ENCODE measurements at places on chromosomes 3 and 15.

GRCh38 chr3:128052595-128053351 lies 536 bp downstream of the SEC61A1 start:
- DNase-seq, result no peak

DNA sequence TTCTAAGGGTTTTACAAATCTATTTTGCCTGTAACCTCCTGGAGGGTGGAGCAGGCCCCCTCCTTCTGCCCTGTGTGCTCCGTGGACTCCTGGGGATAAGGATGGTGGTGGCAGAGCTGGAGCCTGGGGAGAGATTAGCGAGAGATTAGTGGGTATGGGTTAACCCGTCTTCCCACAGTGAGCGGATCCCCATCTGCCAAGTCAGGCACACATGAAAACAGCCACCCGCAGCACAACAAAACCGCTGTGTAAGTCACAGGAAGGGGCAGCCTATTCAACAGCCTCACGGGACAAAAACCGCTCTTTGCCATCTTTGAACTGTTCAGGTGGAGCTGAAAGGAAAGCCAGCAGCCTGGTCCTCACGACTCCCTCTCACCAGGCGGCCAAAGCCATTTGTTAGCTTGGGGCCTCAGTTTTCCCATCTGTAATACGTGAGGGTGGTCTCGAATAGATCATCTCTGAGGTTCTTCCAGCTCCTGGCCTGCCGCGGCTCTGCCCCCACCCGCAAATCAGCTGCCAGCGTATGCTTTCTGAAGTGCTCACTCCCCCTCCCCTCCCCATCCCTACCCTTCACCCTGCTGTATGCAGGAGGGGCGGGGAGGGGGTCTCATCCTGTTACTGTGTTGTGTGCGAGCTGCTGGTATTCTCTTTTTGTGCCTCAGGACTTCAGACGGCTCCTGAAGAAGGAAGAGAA lies 43.6 kb downstream of the PDIA5 start:
- DNase-seq, result no peak

DNA sequence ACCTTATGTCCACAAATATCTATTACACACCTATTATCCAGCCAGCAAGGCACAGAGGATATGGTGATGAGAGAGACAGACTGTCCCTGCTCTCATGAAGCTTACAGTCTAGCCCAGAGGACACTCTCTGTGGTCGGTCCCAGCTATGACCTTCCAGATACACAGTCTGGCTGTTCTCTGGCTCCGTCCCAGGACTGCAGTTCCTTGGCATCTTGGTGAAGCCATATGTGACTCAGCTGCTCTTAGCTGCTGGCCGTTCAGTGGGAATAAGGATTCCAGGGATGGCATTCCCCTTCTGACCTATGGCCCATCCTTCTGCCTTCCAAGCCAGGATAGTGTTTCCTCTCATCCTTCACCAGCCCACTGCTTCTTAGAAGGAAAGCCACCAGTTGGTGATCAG lies 30.8 kb downstream of the MEX3B start:
- DNase-seq, result no peak

- DNase-seq, result no peak
Observed at GRCh38 chr3:31472479-31473390, 60.0 kb upstream of the STT3B start.

- DNase-seq, result no peak
Observed at GRCh38 chr3:61821823-61822251, 260.5 kb downstream of the PTPRG start.

DNA sequence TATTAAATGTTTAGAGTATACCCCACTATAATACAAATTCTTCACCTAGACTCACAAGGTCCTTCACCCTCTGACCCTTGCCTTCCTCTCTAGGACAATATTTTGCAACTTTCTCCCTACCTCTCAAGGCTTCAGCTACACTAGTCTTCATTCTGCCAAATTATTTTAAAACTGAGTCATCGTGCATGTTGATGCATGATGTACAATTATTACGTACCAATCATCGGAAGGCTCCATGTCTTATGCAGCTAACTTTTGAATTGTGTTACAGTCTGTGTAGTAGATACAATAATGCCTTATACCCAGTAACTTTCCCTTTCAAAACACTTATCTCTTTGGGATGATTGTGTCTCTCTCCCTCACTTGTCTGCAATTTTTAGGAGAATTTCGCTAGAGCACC lies 98.5 kb upstream of the ROBO2 start:
- no peak for DNase-seq

GRCh38 chr3:38579551-38580449 lies 69.7 kb downstream of the SCN5A start:
- peak; percentile 61 for DNase-seq

DNA sequence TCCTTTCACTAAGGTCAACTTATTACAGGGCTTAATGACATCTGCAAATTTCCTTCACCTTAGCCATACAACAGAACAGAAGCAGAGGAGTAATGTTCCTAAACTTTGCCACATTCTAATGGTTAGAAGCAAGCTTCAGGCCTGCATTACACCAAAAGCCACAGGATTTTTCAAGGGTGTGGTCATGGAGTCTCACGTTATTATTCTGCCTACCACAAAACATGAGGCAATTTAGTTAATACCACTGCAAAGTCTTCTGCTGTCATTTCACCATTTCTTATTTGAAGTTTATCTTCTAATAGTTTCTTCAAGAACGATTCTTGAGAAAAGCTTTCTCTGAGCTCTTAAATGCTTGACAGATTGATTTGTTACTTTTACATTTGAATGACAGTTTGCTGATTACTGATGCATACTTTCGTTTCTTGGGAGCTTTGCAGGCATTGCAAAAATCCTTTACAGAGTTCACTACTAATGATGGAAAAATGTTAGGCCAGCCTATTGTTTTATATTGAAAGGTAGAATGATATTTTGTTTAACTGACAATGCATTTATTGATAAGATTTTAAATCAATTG lies 1257.1 kb downstream of the NSUN3 start:
- DNase-seq, result no peak

GRCh38 chr15:89332446-89332845 lies 2.2 kb downstream of the POLG start:
- DNase-seq, result no peak

Data from left cardiac atrium (tissue), 4 donors.